ENCODE measurements at places on chromosomes 11 and 22.

DNA sequence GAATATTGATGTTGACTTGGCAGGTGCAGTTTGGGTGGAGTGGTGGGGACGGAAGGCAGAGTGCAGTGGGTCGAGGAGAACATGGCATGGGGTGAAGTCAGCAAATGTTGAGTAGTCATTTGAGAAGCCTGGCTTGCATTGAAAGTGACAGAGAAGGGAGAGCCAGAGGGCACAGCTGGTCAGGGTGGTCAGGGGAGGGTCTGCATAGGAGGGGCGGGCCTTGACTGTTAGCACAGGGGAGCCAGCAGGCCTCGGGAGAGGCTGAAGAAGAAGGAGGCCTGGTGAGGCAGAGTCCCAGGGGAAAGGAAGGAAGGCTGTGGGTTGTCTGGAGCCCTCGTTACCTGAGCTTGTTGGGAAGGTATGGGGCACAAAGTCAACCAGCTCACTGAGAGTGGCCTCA is 230.8 kb upstream of the TBCEL start:
- DNase-seq: no peak

- no peak for DNase-seq
Measured at GRCh38 chr11:15893080-15893492, 463.3 kb downstream of the SOX6 start.

DNA sequence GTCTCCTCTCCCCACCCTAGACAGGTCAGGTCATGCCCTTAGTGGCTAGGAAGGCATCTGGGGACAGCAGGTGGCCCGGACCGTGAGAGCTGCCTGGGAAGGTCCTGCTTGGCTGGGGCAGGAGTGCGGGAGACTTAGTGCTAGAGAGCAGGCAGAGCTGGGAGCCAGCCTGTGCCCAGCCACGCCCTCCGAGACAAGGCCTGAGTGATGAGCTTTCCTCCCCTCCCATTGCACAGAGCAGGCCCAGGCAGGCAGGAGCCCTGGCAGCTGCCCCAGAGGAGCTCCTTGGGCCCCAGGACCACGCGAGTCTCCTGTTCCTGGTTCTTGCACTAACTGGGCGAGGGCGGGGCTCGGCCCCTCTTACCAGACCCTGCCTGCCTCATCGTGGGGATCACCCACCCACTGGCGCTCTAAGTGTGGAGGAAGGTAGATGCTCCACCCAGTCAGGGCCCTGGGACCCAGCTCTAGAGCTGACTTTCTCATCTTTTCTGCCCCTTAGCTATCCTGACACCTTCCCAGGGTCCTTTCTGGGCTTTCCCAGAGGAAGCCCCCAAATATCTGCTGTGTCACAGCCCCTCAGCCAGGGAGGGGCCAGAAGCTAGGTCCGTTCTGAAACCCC is 44.9 kb downstream of the MACROD1 start:
- no peak for DNase-seq

DNA sequence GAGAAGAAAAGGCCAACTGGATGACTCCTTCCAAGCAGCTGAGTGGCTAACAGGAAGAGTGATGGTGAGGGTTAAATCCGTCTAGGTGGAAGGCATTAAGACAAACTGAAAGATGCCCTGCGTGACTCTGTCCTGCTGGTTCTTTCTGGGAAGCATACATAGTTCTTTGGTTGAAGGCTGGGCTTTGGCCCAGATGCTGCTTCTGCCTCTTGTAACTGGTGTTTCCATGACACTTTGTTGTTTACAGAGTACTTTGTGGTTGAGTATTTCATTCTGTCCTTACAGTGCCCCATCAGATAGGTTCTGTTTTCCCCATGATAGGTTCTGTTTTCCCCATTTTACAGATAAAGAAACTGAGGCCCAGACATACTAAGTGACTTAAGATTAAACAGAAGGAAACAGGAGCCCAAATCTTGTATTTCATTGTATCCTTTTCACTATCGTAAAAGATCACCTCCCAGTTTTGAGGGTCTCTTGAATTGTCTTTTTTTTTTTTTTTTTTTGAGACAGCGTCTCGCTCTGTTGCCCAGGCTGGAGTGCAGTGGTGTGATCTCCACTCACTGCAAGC is 124.3 kb upstream of the RASSF10 start:
- no peak for DNase-seq

GRCh38 chr11:27998552-27998951 is 109.4 kb downstream of the KIF18A start:
- DNase-seq: no peak

DNA sequence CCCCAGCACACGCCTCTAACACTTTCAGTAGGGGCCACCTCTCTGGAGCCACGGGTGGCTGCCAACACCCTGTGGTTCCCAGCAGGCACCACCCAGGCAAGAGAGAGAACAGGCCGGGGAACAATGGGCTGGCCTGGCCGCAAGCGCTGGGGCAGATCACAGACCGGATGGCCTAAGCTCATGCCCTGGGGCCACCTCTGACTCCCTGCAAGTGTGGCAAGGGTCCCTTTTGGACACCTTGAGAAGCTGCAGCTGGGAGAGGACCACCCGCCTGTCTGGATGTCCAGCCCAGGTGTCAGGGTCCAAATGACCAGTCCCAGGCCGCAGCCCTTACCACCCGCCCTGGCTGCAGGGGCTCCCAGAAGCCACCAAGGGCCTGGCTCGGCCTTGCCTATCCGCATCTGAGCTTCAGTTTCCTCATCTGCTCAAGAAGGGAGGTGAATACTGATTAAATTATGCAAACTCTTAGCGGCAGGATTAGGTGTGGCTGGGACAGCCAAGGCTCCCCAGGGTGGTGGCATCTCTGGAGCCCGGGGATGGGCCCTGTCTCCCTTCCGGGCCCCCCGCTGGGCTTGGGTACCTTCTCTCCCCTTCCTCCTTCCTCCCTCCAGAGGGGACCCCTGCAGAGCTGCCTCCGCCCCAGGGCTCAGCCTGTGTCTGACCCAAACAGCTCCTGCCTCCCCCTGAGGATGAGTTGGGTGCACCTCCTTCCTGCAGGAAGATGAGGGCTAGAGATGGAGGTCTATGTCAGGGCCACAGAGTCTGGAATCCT is 785 bp upstream of the SUSD2 start:
- DNase-seq: no peak

- no peak for DNase-seq
Measured at GRCh38 chr11:134248910-134249480, 4.2 kb downstream of the THYN1 start.

- DNase-seq: no peak
Measured at GRCh38 chr11:45169310-45170072, 23.1 kb downstream of the PRDM11 start.

DNA sequence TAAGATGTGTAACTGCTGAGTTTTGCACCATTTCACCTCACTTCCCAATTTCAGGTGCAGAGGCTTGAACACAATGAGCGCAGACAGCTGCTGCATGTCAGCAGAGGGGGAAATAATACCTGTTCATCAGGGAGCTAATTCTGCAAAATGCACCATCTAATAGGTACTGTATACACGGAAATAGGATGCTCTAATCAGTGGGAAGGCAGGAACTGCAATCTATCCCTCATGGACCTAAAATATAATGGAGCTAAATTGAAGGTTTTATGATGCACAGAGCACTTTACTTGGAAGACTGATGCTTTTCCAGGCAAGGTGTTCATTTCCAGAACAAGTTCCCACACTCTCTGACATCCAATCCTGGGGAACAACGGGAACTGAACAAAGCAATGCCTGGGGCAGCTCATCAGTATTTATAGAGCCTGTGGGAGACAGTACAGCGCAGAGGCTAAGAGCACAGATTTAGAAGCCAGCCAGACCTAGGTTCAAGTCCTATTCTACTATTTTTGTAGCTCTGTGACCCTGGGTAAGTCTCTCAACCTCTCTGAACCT is 78.5 kb downstream of the TENM4 start:
- DNase-seq: no peak

GRCh38 chr11:109818290-109818689 is 274.9 kb upstream of the ZC3H12C start:
- no peak for DNase-seq

GRCh38 chr22:36585841-36586240 is 56.9 kb upstream of the EIF3D start:
- no peak for DNase-seq

- no peak for DNase-seq
Measured at GRCh38 chr22:37138849-37139561, 10.7 kb downstream of the IL2RB start.

GRCh38 chr11:36385121-36385970 is 89.3 kb downstream of the PRR5L start:
- peak; percentile 16 for DNase-seq

DNA sequence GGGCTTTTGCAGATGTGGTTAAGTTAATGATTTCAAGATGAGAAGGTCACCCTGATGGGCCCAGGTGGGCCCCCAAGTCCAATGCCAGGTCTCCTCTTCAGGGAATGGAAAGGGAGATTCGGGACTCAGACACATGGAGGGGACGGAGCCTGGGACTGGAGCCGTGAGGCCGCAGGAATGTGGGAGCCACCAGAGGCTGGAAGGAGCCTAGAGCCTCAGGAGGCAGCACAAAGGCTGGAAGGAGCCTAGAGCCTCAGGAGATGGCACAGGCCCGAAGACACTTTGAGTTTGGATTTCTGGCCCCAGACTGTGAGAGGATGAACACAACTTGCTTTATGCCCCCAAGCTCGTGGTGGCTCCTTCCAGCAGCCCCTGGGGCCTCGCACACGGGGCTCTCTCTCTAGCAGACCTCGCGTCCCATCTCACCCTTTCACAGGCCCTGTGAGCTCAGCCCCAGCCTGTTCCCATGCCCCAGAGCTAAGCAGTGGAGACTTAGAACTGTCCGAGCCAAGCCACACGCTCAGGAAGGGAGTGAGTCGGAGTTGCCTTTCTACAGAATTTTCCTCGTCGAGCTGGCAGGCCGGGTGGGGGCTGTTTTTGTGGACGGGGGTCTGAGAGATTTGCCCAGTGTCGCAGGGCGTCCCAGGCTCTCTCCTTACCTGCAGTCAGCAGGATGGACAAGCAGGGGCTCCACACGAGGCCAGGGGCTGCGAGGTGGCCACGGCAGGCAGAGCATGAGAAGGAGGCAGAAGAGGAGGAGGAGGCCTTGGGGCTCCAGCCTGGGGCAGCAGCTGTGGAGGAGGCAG is 937.6 kb downstream of the BRD1 start:
- DNase-seq: no peak

- DNase-seq: no peak
Measured at GRCh38 chr11:101470881-101471520, 112.8 kb downstream of the TRPC6 start.

DNA sequence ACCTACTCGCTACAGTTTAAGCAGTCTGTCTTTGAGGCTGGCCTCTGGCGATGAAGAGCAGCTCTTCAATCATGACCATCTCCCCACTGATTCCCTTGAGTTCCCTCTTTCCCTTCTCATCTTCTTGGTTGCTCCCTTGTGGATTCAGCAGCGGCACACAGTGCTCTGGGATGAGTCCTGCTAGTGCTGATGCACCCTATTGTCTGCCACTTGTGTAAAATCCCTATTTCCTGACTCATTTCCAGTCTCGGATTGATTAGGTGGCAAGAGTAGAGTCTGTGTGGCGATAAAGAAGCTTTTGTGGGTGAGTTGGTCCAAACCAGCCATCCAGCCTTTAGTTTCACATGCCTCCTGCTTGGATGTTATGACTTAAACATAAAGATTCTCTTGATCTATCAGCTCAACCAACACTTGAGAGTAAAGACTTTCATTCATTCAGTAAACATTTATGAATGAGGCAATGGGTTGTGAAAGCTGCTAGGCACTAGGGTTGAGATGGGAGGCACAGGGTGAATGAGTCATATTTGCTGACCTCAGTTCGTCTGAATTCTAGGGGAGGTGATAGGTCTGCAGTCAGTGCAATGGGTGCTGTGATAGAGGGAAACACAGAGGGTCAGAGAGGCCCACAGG is 219.4 kb upstream of the RAG2 start:
- no peak for DNase-seq

DNA sequence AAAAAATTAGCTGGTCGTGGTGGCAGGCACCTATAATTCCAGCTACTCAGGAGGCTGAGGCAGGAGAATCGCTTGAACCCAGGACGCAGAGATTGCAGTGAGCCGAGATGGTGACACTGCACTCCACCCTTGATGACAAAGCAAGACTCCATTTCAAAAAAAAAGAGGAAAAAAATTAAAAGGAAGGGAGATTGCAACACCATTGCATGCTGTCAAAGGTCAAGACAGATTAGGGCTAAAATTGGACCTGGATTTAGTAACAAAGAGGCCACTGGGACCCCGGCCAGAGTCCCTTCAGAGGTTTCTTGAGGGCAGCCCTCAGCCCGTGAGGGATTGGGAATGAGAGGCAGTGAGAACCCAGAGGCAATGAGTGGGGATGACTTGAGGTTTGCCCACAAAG is 8.2 kb upstream of the MAFF start:
- no peak for DNase-seq

DNA sequence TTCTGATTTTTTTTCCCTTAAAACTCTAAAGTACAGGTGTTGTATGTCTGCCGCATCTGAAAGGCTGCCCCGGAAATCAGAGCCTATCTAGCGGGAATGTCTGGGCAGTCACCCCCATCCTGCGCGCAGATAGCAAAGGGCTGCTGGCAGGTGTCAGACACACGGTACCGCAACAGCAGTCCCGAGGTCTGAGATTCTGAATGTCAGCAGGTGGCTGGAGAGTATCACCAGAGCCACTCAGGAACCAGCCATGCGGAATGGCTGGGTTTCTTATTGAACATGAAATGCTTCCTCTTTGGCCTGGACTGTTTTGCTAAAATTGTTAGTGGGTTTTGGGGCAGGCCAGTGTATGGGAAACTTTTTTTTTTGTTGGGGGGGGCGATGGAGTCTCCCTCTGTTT is 53.3 kb downstream of the CERK start:
- no peak for DNase-seq

DNA sequence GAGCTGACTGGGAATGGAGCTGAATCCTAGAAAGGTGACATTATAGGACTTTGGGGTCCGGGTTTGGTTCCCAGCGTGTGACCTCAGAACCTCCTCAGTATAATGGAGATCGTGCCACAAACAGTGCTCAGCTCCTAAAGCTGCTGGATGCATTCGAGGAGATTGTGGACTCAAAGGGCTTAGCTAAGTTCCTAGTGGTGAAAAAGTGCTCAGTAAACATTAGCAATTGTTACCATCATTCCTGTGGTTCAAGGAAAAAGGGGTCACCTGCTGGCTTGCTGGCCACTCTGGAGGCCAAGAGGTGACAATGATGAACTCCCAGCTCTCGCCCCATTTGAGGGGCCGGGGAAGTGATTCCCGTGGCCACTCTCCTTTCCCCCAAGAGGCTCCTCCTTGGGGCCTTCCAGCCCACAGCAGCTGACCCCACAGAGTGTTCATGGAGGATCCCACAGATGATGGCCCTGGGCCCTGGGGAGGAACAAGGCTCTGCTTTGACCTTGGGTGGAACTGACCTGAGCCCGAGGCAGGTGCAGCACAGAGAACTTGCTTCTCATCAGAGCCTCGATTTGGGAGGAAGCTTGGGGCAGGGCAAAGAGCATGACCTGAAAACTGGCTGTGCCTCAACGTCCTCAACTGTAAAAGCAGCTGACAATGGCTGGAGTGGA is 40.1 kb downstream of the TRIM29 start:
- no peak for DNase-seq
